ENCODE measurements at places on chromosomes 16 and 17.

DNA sequence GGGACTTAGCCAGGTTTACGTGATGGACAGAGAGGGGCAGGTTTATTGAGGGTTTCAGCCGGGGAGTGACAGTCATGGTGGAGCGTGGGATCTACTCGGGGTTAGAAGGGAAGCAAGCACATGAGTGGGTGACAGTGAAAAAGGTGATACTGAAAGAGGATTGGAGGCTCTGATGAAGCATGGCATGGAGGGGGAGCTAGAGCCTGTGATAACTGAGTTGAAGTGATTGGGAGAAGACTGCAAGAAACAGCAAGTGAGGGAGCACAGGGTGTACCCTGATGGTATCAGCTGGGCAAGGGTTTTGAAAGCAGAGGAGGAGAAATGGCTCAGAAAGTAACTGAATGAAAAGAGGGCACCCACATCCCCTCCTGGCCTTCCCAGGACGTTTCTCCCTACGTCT lies 6.7 kb upstream of the KSR1 start:
- no peak for DNase-seq

DNA sequence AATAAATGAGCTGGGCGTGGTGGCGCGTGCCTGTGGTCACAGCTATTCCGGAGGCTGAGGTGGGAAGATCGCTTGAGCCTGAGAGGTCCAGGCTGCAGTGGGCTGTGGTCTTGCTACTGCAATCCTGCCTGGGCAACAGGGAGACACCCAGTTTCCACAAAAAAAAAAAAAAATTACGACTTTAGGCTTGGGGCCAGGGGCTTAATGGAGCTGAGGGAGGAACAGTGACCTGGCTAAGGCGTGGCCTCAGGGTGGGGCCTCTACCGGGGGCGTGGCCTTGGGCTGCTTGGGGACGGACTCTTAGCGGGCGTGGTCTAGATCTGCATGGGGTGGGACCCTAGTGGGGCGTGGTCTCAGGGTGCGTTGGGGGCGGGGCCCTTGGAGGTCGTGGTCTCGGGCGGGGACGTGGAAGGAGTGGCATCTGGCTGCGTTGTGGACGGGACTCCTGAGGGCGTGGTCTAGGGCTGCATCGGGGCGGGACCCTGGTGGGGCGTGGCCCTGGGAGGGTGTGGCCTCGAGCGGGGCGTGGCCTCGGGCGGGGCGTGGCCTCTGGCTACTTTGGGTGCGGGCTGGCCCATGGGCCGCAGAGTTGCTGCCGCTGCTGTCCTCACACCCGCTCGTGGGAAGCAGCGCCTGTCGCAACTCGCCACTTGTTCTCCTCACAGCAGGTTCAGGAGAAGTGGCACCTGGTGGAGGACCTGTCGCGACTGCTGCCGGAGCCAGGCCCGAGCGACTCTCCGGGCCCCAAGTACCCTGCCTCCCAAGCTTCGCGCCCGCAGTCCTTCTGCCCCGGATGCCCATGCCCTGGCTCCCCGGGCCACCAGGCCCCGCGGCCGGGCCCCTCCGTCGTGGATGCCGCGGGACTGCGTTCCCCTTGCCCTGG lies 5.8 kb upstream of the C17orf99 start:
- DNase-seq, result peak; percentile 98

- no peak for DNase-seq
Measured at GRCh38 chr16:28846933-28847273, 755 bp upstream of the TUFM start.

GRCh38 chr17:49333804-49334203 lies 28.2 kb downstream of the ZNF652 start:
- DNase-seq, result no peak

DNA sequence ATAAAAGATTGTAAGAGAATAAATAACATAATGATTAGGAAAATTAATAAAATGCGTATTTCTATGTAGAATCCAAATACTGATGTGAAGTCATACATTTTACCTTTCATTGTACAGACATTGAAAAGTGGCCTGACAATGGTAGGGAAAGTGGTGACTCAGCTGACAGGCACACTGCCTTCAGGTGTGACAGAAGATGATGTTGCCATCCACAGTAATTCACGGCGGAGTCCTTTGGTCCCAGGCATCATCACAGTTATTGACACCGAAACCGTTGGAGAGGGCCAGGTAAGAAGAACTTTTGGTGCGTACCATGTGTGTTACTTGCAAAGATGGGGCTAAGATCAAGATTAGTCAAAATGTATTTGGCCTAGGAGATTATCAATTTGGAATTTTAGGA lies 232.8 kb downstream of the BCAS3 start:
- no peak for DNase-seq

DNA sequence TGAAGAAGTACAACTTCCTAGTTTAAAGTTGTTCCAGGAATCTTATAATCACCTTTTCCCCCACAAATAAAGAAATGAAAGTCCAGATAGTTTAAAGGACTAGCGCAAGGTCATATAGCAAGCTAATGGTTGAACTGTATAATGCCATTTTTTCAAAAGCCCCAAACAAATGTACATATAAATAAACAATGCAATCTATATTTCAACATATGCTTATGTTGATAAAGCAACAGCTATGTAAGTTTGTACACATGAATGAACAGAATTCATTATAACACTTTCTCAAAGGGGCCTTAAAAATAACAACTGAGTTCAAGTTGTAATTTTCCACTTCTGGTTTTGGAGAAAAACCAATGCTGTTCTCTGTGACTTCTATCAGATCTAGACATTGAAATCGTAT lies 1628.6 kb downstream of the CDH8 start:
- no peak for DNase-seq

DNA sequence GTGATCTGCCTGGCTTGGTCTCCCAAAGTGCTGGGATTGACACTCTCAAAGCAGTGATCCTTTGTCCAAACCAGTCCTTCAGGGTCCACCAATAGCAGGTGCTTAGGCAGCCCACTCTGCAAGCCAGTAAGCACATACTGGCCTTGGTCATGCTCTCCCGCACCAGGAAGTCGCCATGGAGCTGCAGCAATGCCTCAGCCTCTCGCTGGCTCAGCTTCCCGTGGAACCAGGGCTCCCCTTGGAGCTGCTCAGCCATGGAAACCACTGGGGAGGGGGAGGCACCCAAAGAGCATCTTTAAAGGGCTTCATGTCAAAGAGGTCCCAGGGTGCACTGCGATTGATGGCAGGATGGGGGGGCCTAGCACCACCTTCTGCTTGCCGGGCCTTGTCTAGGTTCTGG lies 9.6 kb upstream of the UBTF start:
- DNase-seq, result no peak

GRCh38 chr17:27531469-27531961 lies 75.3 kb downstream of the KSR1 start:
- no peak for DNase-seq

DNA sequence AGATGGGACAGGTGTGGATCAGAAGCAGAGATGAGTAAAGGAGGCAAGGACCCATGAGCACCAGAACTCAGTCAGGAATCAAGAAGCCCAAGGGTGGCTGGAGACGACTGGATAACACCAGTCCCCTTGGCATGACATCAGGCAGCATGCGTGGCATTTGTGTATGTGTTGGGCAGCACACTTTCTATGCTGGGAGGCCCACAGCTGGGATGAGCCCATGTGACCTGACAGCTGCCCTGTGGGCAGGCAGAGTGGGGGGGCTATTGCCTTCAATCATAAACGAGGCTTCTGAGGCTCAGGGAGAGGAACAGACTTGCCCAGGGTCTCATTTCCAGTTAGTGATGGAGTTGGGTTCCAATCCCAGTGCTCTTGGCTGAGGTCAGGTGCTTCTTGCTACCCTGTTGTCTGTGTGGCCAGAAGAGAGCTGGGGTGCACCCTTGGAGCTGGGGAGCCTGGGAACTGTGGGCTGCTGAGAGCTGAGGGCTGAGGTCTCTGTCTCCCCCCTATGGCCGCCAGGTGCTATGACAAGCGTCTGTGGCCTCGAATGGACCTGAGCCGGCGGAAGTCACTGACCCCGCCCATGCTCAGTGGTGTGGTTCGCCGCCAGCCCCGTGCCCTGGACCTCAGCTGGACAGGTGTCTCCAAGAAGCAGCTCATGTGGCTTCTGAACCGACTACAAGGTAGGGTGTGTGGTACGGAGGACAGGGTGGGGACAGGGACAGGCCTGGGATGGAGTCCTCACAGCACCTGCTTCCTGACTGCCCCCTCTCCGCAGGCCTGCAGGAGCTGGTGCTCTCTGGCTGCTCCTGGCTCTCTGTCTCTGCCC lies 7.1 kb upstream of the ORAI3 start:
- no peak for DNase-seq

GRCh38 chr16:63289834-63290460 lies 1253.7 kb upstream of the CDH8 start:
- no peak for DNase-seq

DNA sequence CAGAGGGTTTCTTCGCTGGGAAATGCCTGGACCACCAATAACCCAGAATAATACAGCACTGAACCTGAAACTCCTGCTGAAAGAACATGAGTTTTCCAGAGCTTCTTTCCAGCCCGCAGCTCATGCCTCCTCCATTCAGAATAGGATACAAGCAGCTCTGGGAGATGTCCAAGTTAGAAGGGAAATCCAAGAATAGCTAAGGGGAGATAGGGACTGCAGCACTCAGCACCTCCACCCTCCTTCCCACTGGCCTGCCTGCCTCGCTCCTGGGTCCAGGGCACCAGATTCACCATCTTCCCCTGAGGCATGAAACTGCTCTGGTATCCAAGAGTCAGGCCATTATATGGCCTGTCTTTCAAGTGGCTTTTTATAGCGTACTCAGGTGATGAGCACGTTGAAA lies 4.1 kb downstream of the KRT31 start:
- DNase-seq, result no peak

- no peak for DNase-seq
Measured at GRCh38 chr16:78500659-78501270, 401.3 kb downstream of the WWOX start.

DNA sequence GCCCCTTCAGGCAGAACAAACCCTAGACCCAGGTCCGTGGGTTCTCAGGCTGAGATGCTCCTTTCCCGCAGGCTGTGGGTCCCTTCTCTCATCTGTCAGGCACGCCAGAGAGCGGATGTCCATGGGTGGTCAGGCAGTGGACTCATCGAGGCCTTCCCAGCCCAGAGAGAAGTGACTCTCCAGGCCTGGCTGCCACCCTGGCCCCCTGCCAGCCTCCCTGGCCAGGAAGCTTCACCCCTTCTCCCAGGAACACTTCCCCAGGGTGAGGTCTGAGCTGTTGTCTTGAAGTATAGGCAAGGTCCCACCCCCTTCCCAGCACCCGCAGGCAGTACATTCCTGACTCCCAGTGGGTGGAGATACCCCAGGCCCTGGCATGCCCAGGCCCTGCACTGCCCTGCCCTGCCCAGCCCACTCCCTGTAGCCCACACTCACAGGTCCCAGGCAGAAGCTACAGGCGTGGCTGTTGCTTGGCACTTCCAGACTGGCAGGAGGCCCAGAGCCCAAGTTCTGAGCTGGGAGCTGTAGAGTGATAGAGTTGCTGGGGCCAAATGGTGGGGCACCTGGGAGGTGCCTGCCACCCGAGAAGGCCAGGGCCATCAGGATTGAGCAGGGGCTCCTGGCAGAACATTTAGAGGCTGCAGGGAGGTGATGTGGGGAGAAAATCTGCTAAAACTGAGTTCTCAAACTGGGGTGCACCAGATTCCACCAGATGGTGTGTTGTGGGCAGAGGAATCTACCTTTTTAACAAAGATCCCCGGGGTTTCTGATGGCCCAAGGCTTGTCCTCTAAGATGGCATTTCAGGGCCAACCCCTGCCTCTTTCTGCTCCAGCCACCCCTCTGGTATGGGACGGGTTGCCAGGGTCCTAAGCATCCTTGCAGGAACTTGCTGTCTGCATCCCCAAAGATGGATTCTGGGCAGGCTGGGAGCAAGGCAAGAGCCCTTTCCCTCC lies 6.7 kb downstream of the ITGA3 start:
- no peak for DNase-seq

DNA sequence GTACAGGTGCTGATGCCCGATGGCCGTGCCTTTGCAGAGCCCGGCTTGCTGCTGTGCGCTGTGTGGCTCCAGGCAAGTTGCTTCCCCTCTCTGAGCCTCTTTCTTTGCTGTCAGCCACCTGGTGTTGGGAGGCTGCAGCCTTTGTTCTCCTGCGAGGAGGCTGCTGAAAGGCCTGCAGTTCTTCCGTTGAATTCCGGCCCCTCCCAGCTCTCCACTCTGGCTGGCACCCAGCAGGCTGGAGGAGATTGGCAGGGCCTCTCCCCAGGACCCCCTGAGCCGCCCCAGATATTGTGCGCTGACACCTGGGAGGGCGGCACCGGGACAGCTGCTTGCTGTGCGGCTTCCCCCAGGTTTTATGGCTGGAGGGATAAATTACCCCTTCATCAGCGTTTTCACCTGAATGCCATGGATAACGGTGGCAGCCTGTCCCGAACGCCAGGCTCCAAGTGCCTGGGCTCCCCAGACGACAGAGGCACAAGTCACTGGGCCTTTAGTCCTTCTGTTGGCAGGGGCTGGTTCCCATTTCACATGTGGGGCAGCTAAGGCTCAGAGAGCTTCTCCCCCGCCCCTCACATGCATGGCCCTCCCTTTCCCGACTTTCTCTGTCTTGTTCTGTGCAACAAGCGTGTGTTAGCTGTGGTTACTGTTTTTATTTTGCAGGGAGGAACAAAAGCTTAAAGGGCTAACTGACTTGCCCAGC lies 35.1 kb upstream of the GSE1 start:
- no peak for DNase-seq

- DNase-seq, result no peak
Measured at GRCh38 chr17:59892251-59892923, 356 bp downstream of the TUBD1 start.

DNA sequence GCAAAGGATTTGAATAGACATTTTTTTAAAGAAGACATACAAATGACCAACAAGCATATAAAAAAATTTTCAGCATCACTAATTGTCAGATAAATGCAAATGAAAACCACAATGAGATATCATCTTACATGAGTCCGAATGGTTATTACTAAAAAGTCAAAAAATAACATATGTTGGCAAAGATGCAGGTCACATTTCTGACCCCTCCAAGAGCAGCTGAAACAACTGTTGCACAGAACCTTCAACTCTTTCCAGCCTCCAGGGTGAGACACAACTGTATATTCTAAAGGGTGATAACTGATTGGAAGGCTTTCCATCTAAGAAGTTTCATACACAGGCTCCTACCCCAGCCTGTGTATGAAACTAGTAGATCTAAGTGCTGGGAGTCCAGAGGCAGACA lies 51.9 kb downstream of the SLFN5 start:
- no peak for DNase-seq

DNA sequence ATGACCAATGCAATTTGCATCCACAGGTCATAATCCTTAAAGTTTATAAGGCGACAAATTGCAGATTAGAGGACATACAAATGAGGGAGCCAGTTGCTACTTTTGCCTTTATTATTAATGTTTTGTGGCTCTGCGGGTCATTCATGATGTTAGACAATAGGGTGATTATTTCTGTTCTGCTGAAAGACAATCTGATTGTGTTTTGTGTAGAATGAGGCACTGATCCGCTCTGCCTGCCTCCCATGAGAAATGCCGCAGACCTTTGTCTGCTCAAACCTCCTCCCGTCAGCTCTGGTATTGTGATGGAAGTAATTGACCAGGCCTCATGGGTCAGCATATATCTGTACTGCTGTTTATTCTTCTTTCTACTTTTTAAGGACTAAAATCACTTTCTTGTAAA lies 224.9 kb downstream of the PRKCA start:
- no peak for DNase-seq

- DNase-seq, result no peak
Measured at GRCh38 chr17:69592692-69593350, 178.3 kb downstream of the MAP2K6 start.

GRCh38 chr16:52680993-52681392 lies 134.1 kb upstream of the TOX3 start:
- DNase-seq, result no peak

- no peak for DNase-seq
Measured at GRCh38 chr17:75831032-75831571, 13.1 kb downstream of the UNC13D start.

All from activated CD8-positive, alpha-beta memory T cell treated with anti-CD3 and anti-CD28 coated beads for 48 hours (primary cell).